ENCODE measurements at places on chromosomes 2 and 18. TPM values are rescaled to one million over a fixed set of nuclear protein-coding genes. Genes with fewer than 3 reads are reported as not detected.

XDH gene
- 0.33 TPM for polyA plus RNA-seq

MOCOS gene
- polyA plus RNA-seq = 1.2 TPM

IL36G gene
- not detected for polyA plus RNA-seq

CNDP1 gene
- polyA plus RNA-seq = not detected

SF3B1 gene
- polyA plus RNA-seq = 276 TPM

KHK gene
- 10.3 TPM for polyA plus RNA-seq

ANKMY1 gene
- 15.9 TPM for polyA plus RNA-seq

MROH2A gene
- 0.02 TPM for polyA plus RNA-seq

ZAP70 gene
- polyA plus RNA-seq = 0.08 TPM

OTOS gene
- polyA plus RNA-seq = not detected

REEP1 gene
- 0.13 TPM for polyA plus RNA-seq

RIT2 gene
- polyA plus RNA-seq = 0.06 TPM

ERICH2 gene
- not detected for polyA plus RNA-seq

TXNL1 gene
- polyA plus RNA-seq = 37.4 TPM

FLACC1 gene
- 0.44 TPM for polyA plus RNA-seq

KCNG2 gene
- polyA plus RNA-seq = not detected

RASGRP3 gene
- polyA plus RNA-seq = 152 TPM

G6PC2 gene
- polyA plus RNA-seq = not detected

OR6B2 gene
- not detected for polyA plus RNA-seq

PLGLB1 gene
- polyA plus RNA-seq = 0.89 TPM

TRIM43 gene
- polyA plus RNA-seq = 0.23 TPM

STARD6 gene
- polyA plus RNA-seq = not detected

SERPINB2 gene
- 9.8 TPM for polyA plus RNA-seq

MEMO1 gene
- polyA plus RNA-seq = 66.7 TPM

CLEC4F gene
- 0.21 TPM for polyA plus RNA-seq

SCN2A gene
- polyA plus RNA-seq = 7.3 TPM

MYO3B gene
- not detected for polyA plus RNA-seq

LINC00305 gene
- polyA plus RNA-seq = not detected

SCYGR1 gene
- not detected for polyA plus RNA-seq

All from SK-N-SH (cell line).